Activated CD4-positive, alpha-beta T cell treated with anti-CD3 and anti-CD28 coated beads, Interleukin-2, amount 10 ng/mL, durations not matched to agents 7 days and 5 days (primary cell): ENCODE measurements at places on chromosomes 2 and 18. TPM values are rescaled to one million over a fixed set of nuclear protein-coding genes. Genes with fewer than 3 reads are reported as not detected.

The MAL gene
- total RNA-seq = 339 TPM

The MBOAT2 gene
- total RNA-seq = 10.6 TPM

GRCh38 chr18:45012286-45012685, 331.6 kb downstream of the SETBP1 start:
- DNase-seq = no peak

The COL5A2 gene
- total RNA-seq = 0.37 TPM

DNA sequence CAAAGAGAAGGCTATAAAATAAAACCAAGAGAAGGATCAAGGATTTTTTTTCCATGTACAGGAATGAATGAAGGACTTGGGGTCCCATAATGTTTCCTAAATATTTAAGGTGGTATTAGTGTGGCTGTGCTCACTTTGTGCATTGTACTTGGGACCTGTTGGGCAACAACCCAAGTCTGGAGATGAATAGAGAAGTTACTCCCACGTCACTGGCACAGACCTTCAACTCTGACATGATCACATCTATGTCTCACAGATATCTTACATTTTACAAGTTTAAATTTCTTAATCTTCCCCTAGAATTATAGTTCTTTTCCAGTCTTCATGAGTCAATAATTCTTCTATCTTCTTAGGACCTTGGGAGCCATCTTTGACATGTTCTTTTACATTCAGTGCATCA, 133.4 kb downstream of the PLCL1 start:
- no peak for DNase-seq

GRCh38 chr2:24456599-24457556, 34.2 kb upstream of the NCOA1 start:
- no peak for DNase-seq

GRCh38 chr2:103161456-103162289, 399.8 kb downstream of the TMEM182 start:
- DNase-seq = peak; percentile 22

GRCh38 chr2:73970850-73971471, 13.7 kb upstream of the TET3 start:
- peak; percentile 73 for DNase-seq

- no peak for DNase-seq
These were observed 110.7 kb upstream of the EFEMP1 start for GRCh38 chr2:56034258-56034657.

GRCh38 chr2:209556354-209556961, 132.6 kb downstream of the MAP2 start:
- DNase-seq = no peak

GRCh38 chr2:219385958-219386520, 1.7 kb downstream of the DNPEP start:
- DNase-seq = no peak

- DNase-seq = no peak
These were observed 21.5 kb downstream of the SP5 start for GRCh38 chr2:170736628-170737027.

The CD8B2 gene
- not detected for total RNA-seq

The MRO gene
- not detected for total RNA-seq

The GALNT5 gene
- not detected for total RNA-seq

DNA sequence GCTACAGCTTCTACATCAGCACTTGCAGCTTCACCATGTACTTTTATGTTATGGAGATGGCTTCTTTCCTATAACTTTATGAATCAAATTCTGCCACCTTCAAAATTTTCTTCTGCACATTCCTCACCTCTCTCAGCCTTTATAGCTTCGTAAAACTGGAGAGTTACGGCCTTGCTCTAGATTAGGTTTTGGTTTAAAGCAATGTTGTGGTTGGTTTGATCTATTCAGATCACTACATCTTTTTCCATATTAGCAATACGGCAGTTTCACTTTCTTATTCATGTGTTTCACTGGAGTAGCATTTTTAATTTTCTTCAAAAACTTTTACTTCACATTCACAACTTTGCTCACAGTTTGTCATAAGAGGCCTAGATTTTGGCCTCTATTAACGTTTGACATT, 242.9 kb upstream of the GYPC start:
- DNase-seq = peak; percentile 26

GRCh38 chr2:39145906-39146421, 25.1 kb upstream of the SOS1 start:
- no peak for DNase-seq

The PLGLB2 gene
- 2.7 TPM for total RNA-seq

The TBR1 gene
- total RNA-seq = not detected

DNA sequence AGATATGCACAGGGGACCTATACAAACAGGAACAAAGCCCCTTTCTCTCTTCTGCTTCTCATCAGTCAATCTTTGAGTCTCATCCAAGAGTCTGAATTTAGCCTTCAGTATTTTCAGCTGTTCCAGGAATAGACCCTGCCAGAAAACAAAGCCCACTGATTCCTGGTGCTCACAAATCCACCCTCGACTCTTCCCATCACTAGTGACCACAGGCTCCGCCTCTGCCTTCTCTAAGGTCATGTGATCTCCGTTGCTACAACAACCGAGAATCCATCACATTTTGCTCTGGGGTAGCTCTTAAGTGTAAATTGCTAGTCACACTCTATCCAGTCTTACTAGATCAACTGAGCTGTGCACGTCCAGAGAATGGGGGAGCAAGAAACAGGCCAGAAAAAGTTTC, 46.4 kb upstream of the SPTBN1 start:
- DNase-seq = no peak

- DNase-seq = no peak
These were observed 211.8 kb downstream of the NEDD4L start for GRCh38 chr18:58255701-58256311.

The CHST10 gene
- 2.6 TPM for total RNA-seq

- DNase-seq = no peak
These were observed 54.3 kb upstream of the CERS6 start for GRCh38 chr2:168401771-168402170.

GRCh38 chr2:189047171-189047888, 73.2 kb downstream of the COL3A1 start:
- DNase-seq = no peak

DNA sequence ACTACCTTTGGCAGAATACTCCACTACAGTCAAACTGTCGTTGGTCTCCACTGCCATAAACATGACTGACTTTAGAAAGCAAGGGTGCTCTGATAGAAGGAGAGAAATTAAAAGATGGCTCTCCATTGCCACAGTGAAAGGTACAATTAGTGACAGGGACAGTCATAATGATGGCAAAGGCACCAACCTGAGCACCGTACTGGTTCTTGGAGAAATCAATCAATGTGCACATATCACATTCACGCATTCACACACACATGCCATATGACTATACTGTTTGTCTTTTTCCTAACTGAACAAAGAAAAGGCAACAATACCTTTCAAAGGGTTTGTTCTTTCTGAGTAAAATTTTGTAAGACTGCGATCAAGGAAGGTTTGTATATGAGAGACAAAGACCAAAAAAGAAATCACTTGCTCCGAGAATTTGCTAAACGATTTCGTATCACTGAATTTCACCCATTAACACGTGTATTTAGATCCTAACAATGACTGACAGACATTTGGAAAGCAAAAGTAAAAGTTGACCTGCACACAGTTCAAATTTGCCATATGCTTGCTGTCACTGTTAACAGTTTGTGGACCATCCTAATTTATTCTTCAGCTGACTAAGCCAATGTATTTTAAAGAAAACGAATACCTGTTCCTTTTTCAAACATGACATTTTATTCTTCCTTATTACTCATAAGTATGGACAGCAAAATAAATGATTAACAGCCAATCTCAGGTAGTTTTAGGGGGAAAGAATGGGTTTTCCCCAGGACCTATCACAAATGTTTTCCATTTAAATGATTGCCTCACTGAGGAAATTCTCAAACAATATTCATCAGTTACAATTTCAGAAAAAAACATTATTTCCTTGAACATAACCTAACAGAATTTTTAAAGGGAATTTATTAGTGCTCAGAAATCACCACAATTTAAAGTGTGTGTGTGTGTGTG, 644.4 kb downstream of the ZEB2 start:
- no peak for DNase-seq

GRCh38 chr18:23237524-23238151, 102.4 kb downstream of the CABLES1 start:
- DNase-seq = peak; percentile 56

The TUBA4B gene
- total RNA-seq = not detected

The DNAJC5G gene
- not detected for total RNA-seq

The BZW1 gene
- 201 TPM for total RNA-seq

GRCh38 chr18:31424383-31424988, 23.1 kb upstream of the DSG3 start:
- DNase-seq = no peak

GRCh38 chr18:34870555-34871310, 160.6 kb downstream of the DTNA start:
- DNase-seq = no peak

DNA sequence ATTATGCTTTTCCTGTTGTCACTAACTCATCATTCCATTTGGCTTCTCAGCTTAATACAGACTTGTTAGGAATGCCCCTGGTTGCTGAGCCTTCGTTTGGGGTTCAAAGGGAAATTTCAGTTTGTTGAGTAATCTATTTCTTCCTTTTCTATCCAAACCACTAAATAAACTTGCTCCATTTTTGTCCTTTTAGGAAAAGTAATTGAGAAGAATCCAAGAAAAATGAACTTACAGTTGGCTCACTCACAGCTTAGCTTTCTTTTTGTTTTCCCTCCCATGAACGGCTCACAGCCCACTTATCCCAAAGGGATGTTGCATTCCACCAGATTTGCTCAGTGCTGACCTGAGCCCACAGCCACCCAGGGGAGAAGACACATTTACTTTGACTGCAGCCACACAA, 73.9 kb downstream of the SOX11 start:
- no peak for DNase-seq

- no peak for DNase-seq
These were observed 363 bp upstream of the RFTN2 start for GRCh38 chr2:197675711-197676188.

GRCh38 chr2:196961889-196962288, 35.4 kb upstream of the PGAP1 start:
- DNase-seq = no peak

- DNase-seq = no peak
These were observed 14.8 kb downstream of the FAM237A start for GRCh38 chr2:206657087-206657486.

GRCh38 chr2:47264143-47264542, 109.0 kb upstream of the STPG4 start:
- no peak for DNase-seq

DNA sequence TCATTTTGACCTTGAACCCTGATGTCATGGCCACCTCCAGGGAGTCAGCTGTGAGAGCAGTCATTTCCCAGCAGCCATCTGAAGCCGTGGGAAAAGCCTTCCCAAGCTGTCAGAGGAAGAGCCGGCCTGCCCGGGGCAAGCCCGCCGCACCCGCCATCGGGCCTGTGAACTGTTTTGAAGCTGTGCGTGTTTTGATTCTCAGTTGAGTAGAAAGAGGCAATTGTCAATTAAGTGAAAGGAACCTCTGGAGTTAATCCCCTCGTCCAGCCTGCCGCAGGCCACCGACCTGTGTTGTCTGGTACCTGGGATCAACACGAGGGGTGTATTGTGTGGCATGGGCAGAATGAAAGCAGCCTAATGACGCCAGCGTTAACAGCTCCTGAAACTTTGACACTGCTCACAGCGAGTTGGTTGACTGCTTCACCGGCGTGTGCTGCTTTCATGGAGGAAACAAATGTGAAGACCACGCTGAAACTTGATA, 318.4 kb downstream of the AGAP1 start:
- no peak for DNase-seq

GRCh38 chr2:8134473-8134932, 547.4 kb upstream of the ID2 start:
- DNase-seq = no peak

DNA sequence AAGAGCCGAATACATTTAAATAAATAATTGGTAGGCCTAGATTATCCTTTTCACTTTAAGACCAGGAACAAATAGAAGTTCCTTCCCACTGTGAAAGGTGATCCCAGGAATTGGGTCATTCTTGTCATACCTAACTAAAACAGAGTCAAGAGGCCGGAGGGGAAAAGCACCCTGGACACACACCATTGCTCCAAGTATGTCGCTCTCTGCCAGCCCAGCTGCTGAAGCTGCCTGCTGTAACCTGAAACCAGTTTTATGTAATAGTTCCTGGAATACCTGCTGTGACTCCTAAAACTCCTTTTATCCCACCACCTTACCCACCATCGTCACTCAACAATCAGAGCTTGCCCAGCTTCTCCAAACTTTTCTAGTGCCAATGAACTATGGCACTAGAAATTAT, 217.1 kb downstream of the PTPRM start:
- DNase-seq = no peak

DNA sequence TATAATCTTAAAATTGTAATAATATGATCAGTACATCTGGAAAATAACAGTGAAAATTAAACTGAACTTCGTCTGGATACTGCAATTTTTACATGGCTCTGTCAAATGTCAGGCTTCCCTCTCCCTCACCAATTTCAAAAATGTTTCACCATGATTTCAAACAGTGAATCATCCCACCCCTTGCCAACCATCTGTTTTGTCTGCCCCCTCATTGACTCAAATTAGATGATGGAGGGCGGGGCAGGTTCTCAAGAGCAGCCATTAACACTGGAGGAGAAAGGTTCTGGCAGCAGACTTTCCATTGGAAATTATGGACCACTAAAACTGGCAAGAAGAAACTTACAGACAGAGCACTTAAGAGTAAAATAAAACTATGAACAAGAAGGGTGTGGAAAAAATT, 1195.7 kb upstream of the ZEB2 start:
- DNase-seq = no peak

DNA sequence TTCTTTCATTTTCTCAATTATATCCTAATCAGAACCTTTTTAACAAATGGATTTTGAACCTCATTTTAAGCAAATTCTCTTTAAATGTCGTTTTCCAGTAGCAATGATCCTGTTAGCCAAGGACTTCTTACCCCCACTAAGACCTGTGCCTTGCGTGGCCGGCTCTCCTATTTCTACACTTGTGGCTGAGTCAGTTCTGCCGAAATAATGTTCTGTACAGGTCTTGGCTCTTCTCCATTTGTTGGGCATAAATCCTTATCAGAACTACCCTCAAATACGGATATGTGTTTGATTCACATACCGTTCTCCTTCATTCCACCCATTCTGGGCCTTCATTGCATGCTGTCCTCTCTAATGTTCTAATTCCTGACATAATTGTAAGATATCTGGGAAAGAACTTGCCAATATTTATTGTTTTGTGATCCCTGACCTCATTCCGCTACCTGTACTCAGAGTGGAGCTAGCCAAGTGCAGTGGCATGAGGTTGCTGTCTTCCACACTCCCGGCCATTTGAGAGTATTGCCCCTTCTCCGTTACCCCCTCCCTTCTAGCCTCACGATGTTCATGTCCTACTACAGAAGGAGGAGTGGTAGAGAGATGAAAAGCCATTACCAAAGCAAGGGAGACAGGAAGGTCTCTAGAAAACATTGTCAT, 78.7 kb downstream of the MYOM1 start:
- DNase-seq = no peak

- no peak for DNase-seq
These were observed 540.9 kb downstream of the DSC3 start for GRCh38 chr18:30501594-30501993.

- DNase-seq = no peak
These were observed 171.2 kb upstream of the NCK2 start for GRCh38 chr2:105573490-105573889.

GRCh38 chr2:220937245-220937644, 634.9 kb downstream of the EPHA4 start:
- no peak for DNase-seq

- no peak for DNase-seq
These were observed 170.0 kb upstream of the COPS8 start for GRCh38 chr2:236915726-236916125.

The ANKZF1 gene
- total RNA-seq = 92.0 TPM
